Hippocampal formation (tissue), 2 donors: ENCODE measurements at places on chromosomes 3 and 15.

- DNase-seq = no peak
These were observed 6.7 kb upstream of the PROK2 start for GRCh38 chr3:71791634-71792033.

DNA sequence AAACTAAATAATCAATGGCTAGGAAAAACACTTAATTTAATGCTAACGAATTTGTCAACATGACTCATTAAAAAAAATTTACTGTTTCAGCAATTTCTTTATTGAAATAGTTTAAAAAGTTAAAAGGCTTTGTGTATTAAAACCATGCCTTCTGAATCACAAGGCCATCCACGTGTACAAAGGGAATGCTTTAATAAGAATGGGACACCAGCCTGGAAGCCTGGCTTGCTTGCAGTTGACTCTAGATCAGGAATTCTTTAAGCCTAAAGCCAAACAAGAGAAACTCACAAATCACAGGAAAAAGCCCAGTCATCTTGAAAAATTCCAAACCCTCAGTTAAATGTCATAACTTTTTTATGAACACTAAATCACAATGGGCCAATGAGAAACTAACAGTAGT is 137.6 kb downstream of the PEAK1 start:
- no peak for DNase-seq

- no peak for DNase-seq
These were observed 259.5 kb upstream of the LYSMD4 start for GRCh38 chr15:99992611-99993231.

DNA sequence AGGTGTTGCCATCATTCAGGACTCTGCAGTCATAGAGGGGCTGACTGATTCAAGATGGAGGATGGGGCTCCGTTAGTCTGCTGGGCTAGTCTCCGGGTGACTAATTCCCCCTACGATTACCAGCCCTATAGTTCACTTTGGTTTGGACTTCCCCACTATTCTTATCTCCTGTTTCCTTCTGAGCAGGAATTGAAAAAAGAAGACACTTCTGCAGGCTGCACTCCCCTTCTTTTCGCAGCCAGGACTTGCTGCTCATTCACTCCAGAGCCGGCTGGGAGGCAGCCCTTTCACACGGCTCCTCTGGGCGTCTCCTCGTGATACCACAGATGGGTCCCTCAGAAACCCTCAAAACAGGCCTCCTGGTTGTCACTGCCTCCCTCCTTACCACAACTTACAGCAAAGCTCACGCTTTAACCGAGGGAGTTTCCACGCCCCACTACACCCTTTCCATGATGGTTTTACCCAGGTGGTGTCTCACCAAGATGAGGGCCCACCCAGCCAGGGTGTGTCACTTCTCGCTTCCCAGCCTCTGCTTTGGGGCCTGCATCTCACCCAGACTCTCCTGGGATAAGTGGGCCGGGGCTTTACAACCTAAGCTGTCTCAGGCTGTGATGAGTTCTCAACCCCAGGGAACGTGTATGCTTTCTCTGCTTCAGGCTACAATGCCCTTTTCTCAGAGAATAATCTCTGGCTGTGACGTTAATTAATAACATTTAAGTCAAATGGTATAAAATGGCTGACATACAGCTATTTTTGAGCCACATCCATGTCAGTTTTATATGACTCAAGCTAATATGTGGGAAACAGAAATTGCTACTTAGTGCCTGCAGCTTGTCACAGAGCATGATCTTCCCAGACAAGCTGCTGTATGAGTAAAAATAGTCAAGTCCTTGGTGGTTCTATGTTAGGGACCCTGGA is 11.9 kb downstream of the CX3CR1 start:
- no peak for DNase-seq

DNA sequence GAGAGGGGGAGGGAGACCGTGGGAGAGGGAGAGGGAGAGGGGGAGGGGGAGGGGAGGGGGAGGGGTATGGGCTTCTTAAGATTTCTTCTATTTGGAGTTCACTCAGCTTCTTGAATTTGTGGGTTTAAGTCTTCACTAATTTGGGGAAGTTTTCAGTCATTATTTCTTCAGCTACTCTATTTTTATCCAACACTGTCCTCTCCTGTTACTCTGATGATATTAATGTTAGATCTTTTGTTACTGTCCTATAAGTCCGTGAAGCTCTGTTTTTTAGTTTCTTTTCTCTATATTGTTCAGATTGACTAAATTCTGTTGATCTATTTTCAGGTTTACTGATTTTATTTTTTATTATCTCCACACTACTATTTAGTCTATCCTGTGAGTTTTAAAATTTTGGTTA is 351.5 kb upstream of the TPM1 start:
- no peak for DNase-seq

DNA sequence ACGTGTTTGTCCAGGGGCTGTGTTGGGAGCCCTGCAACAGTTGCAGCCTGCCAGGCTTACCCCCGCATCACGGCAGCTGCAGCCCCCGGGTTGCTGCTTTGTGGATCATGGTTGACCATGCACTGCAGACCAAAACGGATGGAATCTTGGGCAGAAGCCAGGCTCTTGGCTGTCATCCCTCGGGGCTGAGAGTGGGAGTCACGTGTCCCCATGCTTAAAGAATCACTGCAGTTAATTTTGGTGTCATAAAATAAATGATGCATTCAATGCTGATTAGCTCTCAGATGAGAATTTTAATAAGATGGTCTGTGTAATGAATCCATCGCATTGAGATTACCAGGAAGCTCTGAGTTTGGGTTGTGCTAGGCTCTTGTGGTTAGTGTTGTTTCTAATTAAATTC is 115.6 kb downstream of the CHDH start:
- peak; percentile 53 for DNase-seq
